ENCODE measurements at places on chromosomes 12 and 14.
A peak's percentile ranks its signal among the peaks of the same experiment; 100 is the strongest.

DNA sequence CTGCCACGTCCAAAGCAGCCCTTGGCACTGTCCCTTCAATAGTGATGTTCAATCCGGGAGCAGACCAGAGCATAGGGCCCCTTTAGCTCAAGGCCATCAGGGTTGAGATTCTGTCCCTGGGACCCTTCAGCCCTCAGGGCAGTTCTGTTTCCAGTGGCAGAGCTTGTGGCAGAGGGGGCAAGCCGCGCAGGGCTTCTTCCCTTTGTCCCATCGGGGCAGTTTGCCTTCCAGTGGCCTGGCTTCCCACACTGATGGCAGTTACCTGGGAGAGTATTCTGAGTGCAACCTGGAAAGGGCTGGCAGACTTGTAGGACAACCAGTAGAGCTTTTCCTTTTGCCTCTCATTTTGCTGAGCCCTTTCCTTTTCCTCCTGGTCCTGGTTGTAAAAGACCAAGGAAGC, 43.7 kb upstream of the RNU6-8 start:
- DNase-seq = no peak

- DNase-seq = peak; percentile 0
Observed at GRCh38 chr14:44149597-44149996, 357.5 kb downstream of the FSCB start.

- DNase-seq = no peak
Observed at GRCh38 chr12:79843978-79844377, 90.9 kb downstream of the PPP1R12A start.

DNA sequence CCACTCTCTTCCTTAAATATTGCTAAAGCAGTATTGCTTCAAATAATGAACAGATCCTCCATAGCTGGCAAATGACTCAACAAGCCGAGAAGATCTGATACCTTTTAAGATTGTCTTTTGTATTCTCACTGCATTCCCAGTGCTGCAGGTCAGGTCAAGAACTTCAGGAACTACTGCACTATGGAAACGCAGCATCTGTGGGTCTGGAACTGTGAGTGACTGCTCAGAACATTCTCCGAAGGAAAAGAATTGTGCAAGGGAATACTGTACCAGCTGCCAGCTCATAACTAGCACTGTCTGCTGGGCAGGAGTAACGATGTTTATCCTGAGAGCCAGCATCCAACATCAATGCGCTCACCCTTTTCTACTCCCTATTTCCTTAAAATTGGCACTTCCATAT, 348.0 kb upstream of the SOX5 start:
- DNase-seq = no peak

DNA sequence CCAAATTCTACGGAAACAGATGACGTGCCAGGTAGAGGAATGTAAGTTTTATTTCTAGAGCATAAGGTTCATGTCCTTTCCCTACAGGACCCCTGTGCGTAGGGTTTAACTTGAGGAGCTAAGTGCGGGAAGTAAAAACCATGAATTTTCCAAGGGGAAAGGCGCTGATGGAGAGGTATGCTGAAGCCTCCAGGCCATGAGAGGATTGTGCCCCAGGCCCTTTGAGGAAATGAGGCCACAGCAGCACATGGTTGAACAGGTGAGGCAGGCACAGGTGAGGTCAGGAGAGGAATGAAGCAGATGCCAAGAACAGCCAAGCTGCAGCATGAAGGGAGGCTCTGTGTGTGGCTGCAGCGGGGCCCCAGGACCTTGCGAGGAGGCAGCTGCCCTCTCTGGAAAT, 14.7 kb downstream of the ESRRB start:
- no peak for DNase-seq

GRCh38 chr14:105069871-105070759, 4.9 kb upstream of the GPR132 start:
- DNase-seq = peak; percentile 96

- peak; percentile 77 for DNase-seq
Observed at GRCh38 chr12:65156366-65156841, 13.0 kb upstream of the LEMD3 start.

GRCh38 chr12:107309020-107309419, 215.7 kb upstream of the CRY1 start:
- DNase-seq = no peak

- DNase-seq = no peak
Observed at GRCh38 chr12:131001493-131001892, 47.8 kb downstream of the ADGRD1 start.

GRCh38 chr12:48366131-48366530, 15.4 kb upstream of the ZNF641 start:
- no peak for DNase-seq

- DNase-seq = peak; percentile 26
Observed at GRCh38 chr12:50057000-50057841, at the start of gene ASIC1. Gene ASIC1, plus strand, starts transcription at chr12:50057596. Its CDS starts 1,171 bp downstream, at chr12:50058767.

DNA sequence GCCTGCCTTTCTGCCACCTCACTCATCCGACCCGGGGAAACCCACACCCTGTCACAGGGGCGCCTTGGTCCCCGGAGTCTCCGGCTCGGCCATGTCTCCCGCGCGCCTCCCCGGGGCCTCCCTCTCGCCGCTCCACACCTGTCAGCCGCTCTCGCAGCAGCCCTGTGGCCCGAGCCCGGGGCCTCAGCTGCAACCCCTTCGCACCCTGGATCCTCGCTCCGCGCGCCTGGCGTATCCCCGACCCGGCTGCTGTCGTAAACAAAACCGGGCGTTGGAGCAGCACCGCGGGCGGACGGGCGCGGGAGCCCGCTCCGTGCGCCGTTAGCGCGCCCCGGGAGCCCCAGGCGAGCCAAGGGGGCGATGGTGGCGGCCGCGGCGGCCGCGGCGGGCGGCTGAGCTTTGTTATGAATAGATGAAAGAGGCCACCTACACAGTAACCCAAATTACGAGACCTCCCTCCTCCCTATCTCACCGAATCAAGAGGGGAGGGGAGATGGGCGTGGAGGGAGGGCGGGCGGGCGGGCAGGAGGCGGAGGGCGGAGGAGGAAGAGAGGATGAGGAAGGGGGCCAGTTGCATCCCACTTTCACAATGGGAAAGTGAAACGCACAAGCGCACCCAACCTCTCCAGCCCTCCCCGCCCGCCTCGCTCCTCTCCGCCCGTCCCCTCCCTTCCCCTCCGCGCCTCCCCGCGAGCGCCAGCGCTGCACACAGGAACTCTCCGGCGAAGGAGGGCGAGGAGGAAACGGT, at the start of gene PLXNC1:
PLXNC1 (plus strand) TSS at position 587 of the 748 bp plus-strand sequence. CDS start 395 bp downstream, outside the sequence.
- peak; percentile 83 for DNase-seq

- DNase-seq = no peak
Observed at GRCh38 chr14:93715279-93715927, 72.9 kb downstream of the PRIMA1 start.

DNA sequence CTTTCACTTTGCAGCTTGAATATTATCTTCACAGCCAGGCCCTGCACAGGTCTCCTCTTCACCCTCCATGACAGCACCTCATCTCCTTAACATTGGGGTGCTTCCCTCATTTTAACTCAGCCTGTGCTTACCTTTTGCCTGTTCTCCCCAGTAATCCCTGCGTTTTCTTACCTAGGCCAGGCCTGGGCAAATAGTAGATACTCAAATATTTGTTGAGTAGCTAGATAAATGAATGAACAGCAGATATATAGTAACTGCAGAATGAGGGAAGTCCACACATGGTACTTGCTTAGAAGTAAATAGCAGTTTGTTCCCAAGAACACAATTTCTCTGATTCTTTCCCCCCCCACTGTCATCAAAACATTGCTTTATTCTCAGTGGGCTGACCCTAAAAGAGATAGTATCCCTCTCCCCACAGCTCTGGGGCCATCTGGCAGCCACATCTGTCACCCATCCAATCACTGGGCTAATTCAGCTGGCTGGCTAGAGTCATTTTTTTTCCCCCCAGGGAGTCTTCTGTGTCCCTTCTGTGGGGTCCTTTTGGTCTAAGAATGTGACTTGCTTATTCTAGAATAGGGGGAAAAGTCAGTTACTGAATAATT, 43.2 kb downstream of the APPL2 start:
- DNase-seq = no peak

DNA sequence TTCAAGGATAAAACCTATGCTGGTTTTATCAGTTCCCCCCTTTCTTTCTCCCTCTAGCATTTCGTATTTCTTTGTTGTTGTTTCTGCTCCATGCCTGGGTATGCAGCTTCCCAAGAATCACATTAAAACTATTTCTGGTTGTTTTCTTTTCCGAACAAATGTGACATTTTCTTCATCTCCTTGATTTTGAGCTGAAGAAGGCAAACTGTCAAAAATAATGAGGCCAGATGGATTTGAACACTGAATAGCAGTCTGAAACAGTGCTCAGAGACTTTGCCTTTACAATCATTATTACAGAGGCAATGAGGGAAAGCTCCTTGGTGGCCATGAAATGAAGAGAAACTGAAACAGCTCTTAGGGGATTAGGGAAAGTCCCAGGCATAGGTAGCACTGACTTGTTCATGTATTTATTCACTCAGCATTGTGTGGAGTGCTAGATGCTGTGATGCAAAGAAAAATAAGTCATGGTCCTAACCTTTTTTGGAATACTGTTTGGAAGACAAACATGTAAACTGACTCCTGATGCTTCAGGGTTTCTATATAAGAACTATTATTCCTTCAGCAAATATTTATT, 319.5 kb downstream of the FUT8 start:
- DNase-seq = peak; percentile 71

DNA sequence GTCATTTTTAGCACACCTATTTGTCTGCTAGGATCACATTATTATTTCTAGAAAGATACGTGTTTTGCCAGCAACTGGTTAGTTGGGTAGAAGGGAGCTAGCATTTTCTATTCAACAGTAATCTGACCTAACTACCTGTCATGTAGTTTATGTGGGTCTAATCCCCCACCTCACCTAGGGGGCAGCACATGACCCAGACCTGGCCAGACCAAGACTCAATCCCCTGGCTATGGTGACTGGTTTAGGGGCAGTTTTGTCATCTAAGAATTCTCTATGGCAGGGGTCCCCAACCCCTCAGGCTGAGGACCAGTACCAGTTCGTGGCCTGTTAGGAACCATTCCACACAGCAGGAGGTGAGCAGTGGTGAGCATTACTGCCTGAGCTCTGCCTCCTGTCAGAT, 29.5 kb upstream of the EVL start:
- no peak for DNase-seq

DNA sequence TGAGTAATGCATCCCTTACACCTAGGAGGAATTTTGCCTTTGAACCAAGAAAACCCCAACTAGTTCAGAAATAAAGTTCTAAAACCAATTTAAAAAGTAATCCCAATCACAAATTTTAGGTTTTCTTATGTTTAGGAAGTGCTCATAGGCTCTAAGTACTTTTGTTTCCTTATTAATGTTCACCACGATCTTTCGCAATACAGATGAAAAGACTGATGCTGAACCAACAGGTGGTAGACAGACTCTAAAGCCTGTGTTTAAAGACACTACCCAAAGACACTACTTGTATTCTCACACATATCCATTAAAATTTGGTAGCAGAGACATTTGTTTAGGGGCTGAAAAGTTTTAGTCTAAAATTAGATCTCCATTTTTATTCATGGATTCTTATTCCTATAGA, 10.6 kb upstream of the PHLDA1 start:
- no peak for DNase-seq

- DNase-seq = no peak
Observed at GRCh38 chr12:81958406-81958805, 199.3 kb upstream of the PPFIA2 start.

GRCh38 chr12:105363890-105364289, 33.4 kb downstream of the C12orf75 start:
- no peak for DNase-seq

GRCh38 chr14:66746316-66747006, 238.5 kb downstream of the GPHN start:
- DNase-seq = peak; percentile 63

GRCh38 chr12:58678753-58679152, 241.6 kb downstream of the LRIG3 start:
- no peak for DNase-seq

- no peak for DNase-seq
Observed at GRCh38 chr12:25757037-25757665, 201.3 kb upstream of the RASSF8 start.

- DNase-seq = no peak
Observed at GRCh38 chr14:99217066-99217955, 54.7 kb downstream of the BCL11B start.

DNA sequence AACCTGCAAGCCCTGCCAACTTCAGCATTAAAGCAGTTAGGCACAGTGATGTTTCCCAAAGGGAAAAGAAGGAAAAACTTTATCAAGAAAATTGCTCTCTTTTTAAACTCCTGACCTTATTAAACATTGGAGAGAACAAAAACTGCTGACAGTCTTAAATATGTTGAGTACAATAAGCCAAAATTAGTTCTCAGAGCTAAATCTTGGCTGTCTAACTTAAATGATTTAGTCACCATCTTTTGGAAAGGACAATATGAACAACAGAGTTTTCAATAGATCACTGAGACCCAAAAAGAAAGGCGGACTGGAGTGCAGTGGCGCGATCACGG, 70.8 kb downstream of the DUSP6 start:
- DNase-seq = no peak

- DNase-seq = no peak
Observed at GRCh38 chr12:131693149-131693548, 17.7 kb upstream of the SFSWAP start.

DNA sequence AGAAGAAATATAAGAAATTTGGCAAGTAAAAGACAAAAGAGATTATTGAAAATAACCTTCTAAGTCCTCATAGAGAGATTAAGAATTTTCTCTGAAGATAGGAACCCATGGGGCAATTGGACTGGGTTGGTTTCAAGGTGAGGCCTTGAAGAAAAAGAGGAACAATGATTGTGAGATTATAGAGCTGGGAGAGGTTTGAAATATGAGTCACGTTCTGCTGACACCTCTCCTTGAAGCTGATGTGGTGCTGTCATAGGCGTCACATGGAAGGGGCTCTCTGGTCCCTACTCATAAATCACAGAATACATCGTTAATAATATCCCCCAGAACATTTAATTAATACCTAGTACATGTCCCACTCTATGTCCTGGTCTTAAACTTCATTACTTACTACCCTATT, 227.6 kb upstream of the PDE3A start:
- peak; percentile 25 for DNase-seq

DNA sequence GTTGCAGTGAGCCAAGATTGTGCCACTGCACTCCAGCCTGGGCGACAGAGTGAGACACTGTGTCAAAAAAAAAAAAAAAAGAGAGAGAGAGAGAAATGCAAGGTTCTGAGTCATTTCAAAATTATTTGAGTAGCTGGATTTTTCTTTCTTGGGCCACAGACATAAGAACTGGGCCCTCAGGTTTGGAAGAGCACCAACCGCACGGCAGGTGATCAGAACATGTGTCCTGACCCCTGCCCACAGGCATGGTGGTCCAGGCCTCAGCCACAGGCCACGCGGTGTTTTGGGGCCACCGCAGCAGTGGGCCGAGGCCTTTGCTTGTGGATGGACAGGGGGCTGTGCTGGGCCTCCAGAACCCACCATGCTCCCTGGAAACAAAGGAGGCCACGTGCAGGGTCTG, 126.7 kb downstream of the CALM1 start:
- DNase-seq = no peak

GRCh38 chr14:101963052-101963451, 1.3 kb upstream of the DYNC1H1 start:
- DNase-seq = no peak

- no peak for DNase-seq
Observed at GRCh38 chr14:90168425-90169105, 87.8 kb upstream of the PSMC1 start.

DNA sequence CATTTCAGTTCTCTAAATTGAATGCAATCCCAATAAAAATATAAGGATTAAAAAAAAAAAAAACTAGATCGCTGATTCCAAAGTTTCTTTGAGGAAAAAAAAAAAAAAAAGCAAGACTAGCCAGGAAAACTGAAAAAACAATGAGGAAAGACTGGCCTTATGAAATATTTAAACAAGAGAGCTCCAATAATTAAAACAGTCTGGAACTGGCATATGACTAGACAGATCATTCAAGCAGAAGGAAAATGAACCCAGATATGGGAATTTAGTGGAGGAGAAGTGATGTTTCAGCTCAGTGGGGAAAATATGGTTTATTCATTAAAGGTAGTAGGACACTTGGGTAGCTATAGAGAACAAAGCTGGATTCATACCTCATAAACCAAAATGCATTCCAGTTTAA, 42.0 kb upstream of the TBC1D15 start:
- no peak for DNase-seq

All from GM12865 (cell line).